ENCODE measurements at places on chromosomes 6 and 20. TPM values are rescaled to one million over a fixed set of nuclear protein-coding genes. Genes with fewer than 3 reads are reported as not detected.
A peak's percentile ranks its signal among the peaks of the same experiment; 100 is the strongest.

- DNase-seq = peak; percentile 79
These were observed 262.2 kb downstream of the EYA4 start for GRCh38 chr6:133503336-133503729.

DNA sequence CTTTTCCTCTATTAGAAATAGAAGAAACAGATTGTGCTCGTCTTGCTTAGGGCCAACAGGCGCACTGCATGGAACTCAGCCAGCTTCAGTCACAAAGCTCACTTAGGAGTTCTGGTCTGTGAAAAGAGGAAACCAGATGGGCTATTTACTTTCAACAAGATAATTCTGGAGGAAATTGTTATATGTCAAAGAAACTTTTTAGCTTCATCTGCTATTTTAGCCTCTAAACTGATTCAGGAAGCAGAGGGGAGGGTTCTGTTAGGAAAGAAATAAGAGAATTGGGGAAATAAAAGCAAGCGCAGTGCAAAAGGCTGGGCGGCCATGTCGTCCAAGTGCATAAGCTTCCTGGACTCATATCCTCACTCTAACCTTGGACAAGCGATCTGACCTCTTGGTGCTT lies 21.3 kb downstream of the PRKN start:
- DNase-seq = no peak

DNA sequence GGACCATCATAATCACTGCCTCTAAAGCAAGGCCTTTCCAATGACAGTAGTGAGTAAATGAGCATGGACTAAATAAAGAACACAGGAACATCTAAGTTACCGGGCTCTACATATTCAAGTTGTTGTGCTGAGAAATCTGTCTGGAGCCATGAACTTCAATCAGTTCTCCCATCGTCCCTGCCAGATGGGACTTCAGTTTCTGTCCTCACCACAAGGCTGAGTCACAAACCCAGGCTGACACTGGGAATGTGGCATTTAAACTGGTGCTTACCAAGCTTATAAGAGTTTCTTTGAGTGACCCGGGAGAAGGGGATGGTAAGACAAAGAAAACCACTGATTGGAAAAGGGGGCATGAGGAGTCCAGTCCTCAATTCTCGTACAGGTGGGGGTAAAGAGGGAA lies 497.0 kb downstream of the MAFB start:
- DNase-seq = no peak

DNA sequence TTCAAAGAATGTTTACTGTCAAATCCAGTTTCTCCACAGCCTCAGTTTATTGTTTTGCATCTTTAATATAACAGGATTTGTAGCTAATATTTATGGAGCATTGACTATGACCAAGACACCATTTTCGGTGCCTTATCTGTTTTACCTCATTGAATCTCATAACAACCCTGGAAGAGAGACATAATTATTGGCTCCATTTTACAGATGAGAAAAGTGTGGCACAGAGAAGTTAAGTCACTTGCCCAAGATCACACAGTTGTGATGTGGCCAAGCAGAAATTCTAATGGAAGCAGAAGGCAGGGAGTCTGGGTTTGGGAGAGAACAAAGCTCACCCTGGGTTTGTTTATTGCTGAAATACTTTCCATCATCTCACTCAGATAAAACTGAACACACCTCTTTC lies 17.5 kb upstream of the NFATC2 start:
- DNase-seq = no peak

The LHFPL5 gene
- 1.0 TPM for total RNA-seq

The COL12A1 gene
- 6.7 TPM for total RNA-seq

DNA sequence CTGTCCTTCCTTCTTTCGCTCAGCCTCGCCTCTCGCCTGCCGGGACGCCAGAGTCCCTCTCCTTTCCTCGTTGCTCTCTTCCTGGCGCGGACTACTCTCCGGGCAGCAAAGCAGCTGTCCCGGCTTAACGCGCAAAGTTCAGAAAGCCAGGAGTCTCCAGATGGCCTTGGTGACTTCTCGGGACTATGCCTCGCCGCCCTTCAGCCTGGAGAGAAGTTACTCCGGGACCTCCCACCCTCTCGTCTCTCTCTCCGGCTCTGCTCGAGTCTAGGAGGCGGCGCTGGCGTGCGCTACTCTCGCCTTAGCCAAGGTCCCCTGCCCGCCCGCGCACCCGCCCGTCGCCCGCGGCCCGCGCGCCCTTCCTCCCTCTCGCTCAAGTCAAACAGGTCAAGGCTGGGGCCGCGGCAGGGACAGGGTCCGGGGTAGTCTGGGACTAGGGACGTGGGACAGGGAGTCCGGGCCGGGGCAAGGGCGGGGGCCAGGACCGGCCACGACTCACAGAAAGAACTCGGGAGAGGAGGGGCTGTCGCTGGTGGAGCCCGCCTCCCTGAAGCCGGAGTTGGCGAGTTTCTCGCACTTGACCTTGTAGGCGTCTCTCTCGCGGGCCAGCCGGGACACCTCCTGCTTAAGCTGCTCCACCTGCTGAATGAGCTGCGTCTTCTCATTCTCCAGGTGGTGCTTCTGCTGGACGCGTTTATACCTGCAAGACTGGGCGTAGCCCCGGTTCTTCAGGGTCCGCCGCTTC lies 1.5 kb downstream of the MAFB start:
- no peak for DNase-seq
